ENCODE measurements at places on chromosomes 5 and 9.

DNA sequence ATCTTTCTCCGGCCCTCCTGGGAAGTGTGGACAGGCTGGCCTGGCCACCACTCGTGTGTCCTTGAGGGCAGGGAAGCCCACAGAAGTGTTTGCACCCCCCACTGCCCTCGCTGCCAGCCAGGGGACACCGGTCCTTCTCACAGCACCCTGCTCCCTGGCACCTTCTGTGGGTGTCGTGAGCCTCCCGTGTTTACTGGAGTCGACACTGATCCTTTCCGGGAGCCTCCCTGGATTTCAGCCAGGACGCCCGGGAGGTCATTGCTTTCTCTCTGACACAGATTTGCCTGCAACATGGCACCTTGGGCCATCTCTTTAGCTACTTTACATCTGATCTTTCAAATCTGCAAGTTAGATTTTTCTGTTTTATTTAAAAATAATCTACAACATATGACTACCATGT, 120.4 kb upstream of the CACNA1B start:
- peak; percentile 41 for DNase-seq

DNA sequence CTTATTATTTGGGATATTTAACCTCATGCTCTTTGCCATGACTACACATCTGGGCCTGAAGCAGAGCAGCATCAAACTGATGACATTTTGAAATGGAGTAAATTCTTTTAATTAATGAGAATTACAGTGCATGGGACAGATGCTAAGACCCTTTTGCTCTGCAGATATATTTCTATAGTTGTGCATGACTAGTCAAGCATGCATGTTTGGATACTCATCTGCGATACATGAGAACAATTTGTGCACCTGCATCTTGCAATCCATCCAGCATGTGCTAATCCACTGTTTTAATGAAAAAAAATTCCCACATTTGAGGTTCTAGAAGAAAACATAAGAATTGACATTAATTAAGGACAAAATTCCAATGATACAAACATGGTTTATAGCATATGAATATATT, 1047.6 kb upstream of the ACO1 start:
- DNase-seq = no peak

GRCh38 chr5:134184155-134185135, 7.7 kb upstream of the SKP1 start:
- DNase-seq = peak; percentile 71

GRCh38 chr5:20554001-20554400, 566.0 kb upstream of the CDH18 start:
- no peak for DNase-seq

GRCh38 chr5:2688586-2688985, 62.9 kb downstream of the IRX2 start:
- DNase-seq = no peak

DNA sequence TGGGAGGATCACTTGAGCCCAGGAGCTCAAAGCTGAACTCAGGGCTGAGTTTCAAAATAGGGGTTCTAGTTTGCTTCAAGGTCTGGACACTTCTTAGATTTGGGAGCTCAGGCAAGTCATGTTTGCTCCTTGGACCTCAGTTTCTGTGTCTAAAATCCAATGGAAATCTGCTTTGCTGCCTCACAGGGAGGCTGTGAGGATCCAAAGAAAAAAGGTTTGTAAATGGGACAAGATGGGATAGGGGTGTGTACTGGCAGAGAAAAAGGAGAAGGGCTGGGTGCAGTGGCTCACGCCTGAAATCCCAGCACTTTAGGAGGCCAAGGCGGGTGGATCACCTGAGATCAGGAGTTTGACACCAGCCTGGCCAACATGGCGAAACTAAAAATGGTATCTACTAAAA, 39.6 kb upstream of the SH3PXD2B start:
- DNase-seq = no peak

- DNase-seq = no peak
Measured at GRCh38 chr5:151224372-151224771, 480 bp upstream of the CCDC69 start.

DNA sequence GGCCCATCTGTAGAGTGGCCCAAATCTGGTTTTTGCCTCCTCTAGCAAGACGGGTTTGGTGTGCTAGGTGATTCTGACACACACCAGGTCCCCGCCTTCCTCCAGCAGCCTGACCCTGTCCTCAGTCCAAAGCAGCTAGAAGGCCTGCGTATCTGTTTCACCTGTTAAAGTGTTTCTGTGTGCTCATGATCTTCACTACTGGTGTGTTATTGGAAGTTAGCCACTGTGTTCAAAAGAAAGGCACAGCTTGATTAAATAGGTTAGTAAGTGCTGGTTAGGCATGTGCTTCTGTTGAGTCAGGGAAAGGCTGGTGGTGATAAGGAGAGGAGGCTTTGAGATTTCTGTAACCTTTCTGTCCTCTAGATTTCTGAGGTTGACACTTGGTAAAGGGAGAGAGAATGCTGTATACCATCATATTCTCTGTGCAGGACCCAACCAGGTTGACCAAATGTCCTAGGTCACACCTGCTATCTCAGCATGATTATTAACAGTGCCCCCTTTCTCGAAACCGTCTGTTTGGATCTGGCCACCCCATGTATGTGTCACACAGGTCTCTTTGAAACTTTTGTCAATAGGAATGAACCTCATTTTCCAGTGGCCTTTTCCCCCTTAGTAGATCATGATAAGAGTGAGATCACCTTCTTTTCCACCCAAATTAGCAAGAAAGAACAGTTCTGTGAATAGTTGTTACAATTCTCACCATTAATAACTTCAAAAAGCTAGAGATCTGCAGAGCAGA, 58.8 kb downstream of the ARHGAP26 start:
- DNase-seq = no peak

Data from EH (cell line).